ENCODE measurements at places on chromosomes 6 and 20.

DNA sequence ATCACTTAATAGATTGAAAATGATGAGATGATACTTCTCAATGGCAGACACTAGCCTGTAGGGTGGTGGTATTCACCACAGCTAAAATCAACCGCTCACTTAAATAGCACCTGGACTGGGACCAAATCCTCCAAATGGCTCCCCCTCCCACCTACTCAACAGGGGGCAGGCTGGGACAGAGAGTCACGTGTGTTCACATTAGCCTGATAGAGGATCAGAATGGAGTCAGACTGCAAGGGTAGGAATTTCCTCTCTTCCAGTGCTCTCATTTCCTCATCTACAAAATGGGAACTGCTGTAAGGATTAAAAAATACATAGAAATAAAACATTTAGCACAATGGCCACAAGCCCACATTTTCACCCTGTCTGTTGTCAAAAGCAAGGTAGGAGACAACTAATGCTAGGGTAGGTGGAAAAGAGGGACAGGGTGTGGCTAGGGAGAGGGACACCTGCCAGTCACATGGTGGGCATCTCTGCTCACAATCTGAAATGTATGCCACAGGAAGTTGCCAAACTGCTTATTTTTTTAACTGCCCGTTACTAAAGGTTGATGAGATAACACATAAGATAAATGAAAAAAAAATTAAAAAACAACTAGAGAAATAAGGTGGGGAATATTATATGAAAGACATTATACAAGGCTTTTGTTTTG lies 55.3 kb downstream of the BACH2 start:
- no peak for DNase-seq

DNA sequence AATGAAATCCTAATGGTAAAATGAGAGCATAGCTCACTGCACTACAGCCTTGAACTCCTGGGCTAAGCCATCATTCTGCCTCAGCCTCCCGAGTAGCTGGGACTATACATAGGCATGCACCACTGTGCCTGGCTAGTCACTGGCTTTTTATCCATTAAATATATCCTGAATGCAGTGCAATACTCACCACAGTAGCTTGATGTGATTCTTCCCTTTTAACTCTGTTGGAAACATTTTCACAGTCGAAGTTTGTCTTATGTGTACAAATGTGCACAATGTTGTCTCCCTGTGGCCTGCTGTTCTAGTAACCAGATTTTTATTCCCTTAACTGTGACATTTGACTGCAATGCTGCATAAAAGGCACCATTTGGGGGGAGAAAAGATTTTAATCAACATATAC lies 56.7 kb downstream of the TRMT6 start:
- DNase-seq, result no peak

GRCh38 chr6:139967497-139967896 lies 593.0 kb upstream of the CITED2 start:
- no peak for DNase-seq

- DNase-seq, result no peak
Observed at GRCh38 chr6:109238396-109238795, 143.1 kb downstream of the CEP57L1 start.

GRCh38 chr6:131587909-131588308 lies 14.9 kb downstream of the ARG1 start:
- no peak for DNase-seq

- DNase-seq, result no peak
Observed at GRCh38 chr6:90263633-90264032, 33.0 kb downstream of the BACH2 start.

DNA sequence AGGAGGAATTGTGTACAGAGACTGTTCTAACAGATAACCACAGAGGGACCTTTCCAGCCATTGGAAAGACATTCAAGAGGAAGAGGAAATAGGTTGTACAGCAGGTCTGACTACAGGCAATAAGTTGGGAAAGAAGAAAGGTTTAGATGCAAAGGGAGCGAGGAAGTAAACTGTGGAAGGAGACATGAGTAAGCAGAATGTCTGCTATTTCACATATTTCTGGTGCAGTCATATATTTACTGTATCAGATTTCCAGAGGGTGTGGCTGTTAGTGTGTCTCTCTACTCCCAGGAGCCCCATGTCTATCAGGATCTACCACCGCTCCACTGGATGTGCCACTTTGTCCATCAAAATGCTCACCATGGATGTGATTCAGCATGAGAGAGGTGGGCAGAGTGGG lies 25.9 kb downstream of the MRS2 start:
- no peak for DNase-seq

Data from right forelimb (tissue), 1 donor.